Activated T-helper 2 cell treated with anti-CD3 and anti-CD28 coated beads, Interferon-gamma antibody, Interleukin-2, Interleukin-4, amounts not matched to agents 10 μg/mL and 5 μg/mL and 100 μg/mL, durations not matched to agents 14 hours and 24 hours and 36 hours (primary cell): ENCODE measurements at places on chromosomes 5 and 9. TPM values are rescaled to one million over a fixed set of nuclear protein-coding genes. Genes with fewer than 3 reads are reported as not detected.

DNA sequence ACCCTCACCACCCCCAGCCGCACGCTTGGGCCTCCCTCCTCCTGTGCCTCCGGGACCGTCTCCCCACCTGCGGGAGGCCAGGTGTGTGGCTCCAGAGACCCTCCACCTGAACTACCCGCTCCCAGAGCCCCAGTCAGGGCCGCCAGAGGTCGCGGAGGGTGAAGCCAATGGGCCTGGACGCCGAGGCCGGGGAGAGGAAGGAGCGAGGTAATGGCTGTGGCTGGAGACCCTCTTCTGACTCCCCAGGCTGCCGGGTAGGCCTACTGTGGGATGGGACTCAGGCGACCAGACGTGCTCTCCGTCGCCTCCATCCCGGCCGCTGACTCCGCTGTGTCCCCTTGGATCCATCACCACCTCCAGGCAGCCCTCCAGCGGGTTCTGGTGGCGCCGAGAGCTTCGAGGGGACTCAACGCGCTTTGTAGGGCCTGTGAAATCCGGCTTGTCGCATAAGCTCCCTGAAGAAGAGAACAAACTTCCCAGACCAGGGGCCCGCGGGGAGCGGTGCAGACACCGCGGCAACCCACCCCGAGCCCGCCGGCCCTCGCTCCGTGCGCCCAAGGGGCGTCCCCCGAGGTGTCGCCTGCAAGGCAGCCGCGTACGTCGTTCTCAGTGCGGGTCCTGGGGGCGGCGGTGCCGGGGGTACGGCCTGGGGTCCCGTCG, 12.6 kb downstream of the IRX2 start:
- no peak for DNase-seq

DNA sequence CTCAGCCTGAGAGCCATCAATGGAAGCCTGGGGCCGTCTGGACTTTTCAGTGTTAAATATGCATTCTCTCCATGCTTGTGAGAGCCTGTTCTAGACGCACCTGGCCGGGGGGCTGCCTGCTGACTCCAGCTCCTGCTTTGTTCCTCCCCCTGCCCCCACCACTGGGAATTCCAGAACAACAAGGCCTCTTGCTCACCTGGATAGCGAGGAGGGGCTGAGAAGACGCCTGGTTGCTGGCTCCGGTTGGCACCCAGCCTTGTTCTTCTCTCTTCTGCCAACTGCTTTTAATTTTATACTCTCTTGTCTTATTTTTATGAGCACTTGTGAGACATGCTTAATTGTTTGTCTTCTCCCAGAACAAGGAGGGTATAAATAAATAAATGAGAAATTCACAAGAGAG, 15.0 kb upstream of the RAPGEF1 start:
- no peak for DNase-seq

The HTR4 gene
- not detected in 2 replicates for total RNA-seq

DNA sequence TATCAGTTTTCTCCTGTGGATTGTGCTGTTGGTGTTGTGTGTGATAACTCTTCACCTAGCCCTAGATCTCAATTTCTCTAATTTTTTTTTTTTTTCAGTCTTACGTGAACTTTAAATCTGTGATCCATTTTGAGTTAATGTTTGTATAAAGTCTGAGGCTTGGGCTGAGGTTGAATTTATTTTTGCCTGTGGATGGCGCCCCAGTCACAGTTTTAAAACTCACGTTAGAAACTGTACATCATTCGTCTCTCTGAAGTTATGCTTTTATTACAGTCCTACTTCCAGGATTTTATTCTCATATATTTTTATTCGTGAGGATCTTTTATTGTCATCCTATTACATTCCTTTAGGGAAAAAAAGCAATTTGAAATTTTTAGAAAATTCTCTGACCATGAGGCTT, 103.1 kb downstream of the EHMT1 start:
- DNase-seq = no peak

The RNF224 gene
- not detected in 2 replicates for total RNA-seq

GRCh38 chr9:16316456-16316855, 554.0 kb downstream of the BNC2 start:
- no peak for DNase-seq

DNA sequence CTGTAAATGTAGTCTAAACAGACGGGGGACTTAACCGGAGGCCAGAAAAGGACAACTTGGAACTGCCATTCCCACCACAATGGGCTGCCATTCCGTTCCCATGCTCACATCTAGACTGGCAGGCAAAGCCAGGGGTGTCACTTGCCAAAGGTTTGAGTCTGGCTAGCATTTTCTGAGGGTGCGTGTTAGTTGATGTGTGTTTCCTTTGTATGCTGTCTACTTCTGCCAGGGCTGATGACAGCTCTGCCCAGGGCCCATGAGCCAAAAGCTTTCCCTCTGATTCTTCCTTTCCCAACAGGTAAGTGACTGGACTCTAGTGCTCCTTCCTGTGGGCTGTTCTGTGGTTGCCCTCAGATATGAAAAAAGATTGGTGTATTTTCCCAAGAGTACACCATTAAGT, 68.0 kb downstream of the ZNF608 start:
- no peak for DNase-seq

The RNF14 gene
- total RNA-seq = 22.0 and 24.1 TPM in 2 replicates
